ENCODE measurements at places on chromosomes 12 and 14.
A peak's percentile ranks its signal among the peaks of the same experiment; 100 is the strongest.

DNA sequence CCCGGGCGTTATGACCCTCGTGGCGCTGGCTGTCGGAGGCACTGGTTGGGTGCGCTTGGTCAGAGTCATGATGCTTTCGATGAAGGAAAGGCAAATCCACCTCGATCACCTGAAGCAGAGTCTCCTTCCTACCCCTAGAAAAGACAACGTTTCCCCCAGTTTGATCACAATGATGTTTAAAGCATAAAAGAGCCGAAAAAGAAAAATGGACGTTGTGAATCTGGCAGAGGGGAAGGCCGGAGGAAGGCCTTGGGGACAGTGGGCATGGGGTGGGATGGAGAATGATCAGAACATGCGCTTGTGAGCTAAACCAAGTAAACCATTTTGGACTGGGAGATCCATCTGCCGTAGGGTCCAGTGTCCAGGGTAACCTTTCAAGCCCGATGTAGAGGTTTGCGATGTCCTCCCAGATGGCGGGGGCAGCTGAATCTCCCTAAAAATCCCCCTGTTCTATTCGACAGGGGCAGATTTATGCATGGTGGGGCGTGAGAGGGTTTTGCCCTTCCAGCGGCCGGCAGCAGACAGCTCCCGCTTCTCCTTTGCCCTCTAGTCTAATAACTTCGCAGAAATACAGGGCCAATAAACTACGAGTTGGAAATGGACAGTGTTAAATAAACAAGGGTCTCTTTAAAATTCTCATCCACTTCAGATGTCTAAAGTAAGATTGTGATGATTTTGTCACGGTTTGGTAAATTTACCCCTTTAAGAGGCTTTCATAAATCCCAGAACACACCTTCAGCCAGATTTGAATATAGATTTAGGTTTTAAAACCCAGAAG lies 2.3 kb upstream of the OTX2 start:
- DNase-seq = no peak

DNA sequence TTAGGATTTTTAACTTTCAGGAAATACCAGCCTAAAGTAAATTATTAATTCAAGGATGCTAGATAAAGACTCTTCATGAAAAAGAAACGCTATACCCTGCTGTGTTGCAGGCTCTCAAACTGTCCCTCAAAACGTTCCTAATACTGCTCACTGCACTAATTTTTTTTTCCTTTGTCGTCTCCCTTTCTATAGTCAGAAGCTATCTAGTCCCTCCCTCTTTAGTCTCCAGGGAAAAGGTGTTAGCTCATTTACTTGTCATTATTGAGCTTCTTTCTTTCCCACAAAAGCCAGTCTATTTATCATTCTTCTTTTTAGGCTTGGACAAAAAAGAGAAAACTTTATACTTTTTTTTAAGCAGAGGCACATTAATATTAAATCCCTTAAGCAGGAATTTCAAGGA lies 30.3 kb upstream of the INSM2 start:
- no peak for DNase-seq

DNA sequence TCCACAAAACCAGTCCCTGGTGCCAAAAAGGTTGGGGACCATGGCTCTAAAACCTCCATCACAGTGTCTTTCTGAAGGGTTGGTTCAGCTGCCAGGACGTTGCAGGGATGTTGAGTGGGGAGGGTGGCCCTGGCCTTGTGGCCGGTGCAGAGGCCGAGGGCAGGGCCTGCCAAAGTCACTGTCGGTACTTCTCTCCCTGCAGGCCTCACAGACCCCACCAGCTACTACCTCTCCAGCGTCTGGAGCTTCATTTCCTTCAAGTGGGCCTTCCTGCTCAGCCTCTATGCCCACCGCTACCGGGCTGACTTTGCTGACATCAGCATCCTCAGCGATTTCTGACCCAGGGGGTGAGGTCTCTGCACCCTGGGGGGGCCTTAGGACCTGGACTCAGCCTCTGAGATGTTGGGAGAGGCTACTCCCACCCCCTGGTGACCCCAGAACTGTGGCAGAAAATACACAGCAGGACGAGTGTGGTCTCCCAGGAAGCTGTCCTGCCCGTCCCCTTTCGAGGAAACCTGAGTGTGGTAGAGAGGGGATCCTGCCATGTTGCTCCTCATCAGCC lies 7.0 kb downstream of the SLC48A1 start:
- no peak for DNase-seq

GRCh38 chr12:74456431-74456830 lies 81.2 kb upstream of the ATXN7L3B start:
- no peak for DNase-seq

DNA sequence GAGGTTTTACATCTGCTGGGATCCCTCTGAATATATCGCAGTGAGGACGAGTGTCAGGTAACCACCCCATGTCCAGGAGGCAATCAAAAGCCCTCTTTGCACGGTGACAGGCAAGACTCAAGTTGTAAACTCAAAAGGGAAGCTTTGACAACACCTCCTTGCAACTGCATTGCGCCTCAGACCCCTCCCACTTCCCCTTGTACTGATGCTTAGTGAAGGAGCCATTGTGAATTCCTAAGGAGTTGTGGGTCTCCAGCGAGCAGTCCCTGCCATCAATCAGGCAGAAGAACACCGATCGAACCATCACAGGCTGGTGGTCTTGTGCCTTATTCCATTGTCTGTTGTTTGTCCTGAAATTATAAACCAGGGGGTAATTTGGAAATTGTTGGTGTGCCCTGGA lies 112.6 kb downstream of the CCDC60 start:
- DNase-seq = no peak

DNA sequence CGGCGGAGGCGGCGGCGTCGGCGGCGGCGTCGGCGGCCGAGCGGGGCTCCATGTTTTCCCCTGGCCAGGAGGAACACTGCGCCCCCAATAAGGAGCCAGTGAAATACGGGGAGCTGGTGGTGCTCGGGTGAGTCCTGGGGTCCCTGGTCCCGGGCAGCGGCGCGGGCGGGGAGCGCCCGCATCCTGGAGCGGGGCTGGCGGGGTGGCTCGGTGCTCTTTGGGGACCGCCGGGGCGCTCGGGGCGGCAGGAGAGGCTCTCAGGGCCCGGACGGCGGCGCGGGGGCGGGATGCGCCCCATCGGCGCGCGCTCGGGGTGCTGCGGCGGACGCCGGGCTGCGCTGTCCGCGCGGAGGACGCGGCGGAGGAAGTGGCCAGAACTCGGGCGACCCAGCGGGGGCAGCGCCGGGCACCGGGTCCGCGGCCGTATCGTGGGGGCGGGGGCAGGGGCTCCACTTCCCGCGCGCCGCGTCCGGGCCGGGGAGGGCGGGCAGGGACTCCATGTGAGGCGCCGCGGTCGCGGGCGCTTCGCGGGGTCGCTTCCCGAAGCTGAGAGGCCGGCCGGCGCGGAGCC lies 485 bp downstream of the PELI2 start:
- peak; percentile 24 for DNase-seq

GRCh38 chr14:95396221-95396620 lies 76.5 kb upstream of the CLMN start:
- DNase-seq = no peak

GRCh38 chr14:29846339-29847055 lies 81.2 kb downstream of the PRKD1 start:
- no peak for DNase-seq

- no peak for DNase-seq
These were observed 34.7 kb downstream of the CYP46A1 start for GRCh38 chr14:99718811-99719192.

GRCh38 chr12:108768591-108769500 lies 37.5 kb upstream of the CORO1C start:
- DNase-seq = no peak

GRCh38 chr12:45050751-45051571 lies at the start of gene DBX2:
DBX2 (minus strand) TSS chr12:45051099; CDS start chr12:45050927, 172 bp downstream.
- no peak for DNase-seq

GRCh38 chr12:40378691-40379090 lies 153.9 kb downstream of the LRRK2 start:
- DNase-seq = no peak

GRCh38 chr14:95891742-95892141 lies 15.1 kb downstream of the TUNAR start:
- DNase-seq = no peak

GRCh38 chr12:93550748-93551611 lies 21.5 kb upstream of the SOCS2 start:
- no peak for DNase-seq

- DNase-seq = no peak
These were observed 1.2 kb downstream of the FUT8 start for GRCh38 chr14:65413739-65414045.

GRCh38 chr12:88325816-88326189 lies 183.7 kb downstream of the TMTC3 start:
- no peak for DNase-seq

DNA sequence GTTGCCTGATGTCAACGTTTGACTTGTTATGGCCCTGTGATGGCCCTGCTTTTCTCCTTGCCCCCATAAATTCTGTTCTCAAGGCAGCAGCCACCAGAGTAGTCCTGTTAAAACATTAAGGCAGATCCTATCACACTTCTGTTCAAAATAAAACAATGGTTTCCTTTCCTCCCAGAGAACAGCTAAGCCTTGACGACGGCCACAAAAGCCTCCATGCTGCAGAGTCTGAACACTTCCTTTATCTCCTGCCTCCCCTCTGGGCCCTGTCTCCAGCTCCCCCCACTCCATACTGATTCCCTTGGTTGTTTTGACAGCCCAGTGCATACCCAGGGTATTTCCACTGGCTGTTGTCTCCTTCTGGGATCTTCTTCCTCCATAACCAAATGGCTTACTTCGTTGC lies 618.1 kb downstream of the MED13L start:
- no peak for DNase-seq

DNA sequence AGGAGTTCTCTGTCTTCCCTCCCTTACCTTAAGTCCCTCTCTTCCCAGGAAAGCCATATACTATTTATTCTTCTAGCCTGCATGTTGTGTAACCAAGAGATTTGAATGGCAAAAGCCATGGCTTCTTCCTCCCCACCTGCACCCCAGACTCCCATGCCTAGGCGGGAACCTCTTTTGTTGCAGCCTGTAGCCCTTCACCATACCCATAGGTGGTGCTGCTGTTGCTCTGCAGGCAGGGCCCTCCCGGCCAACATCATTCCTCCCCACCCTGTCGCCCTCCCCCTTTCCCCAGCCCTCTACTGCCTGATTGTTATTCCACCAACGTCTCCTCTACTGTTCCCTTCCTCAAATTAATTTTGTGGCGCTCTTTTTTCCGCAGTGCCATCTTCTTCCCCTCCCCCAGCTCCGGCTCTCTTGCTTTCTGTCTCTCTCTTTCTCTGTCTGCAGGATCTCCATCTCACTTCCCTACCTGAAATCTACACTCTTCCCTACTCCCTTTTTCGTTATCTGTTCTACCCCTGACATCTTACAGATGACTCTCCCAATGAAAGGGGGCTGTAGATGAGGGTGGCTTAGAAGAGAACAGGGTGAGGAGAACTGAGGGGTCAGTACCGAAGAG lies 13.8 kb downstream of the NGDN start:
- DNase-seq = no peak

- DNase-seq = no peak
These were observed 36.4 kb upstream of the FBRSL1 start for GRCh38 chr12:132453361-132454192.

DNA sequence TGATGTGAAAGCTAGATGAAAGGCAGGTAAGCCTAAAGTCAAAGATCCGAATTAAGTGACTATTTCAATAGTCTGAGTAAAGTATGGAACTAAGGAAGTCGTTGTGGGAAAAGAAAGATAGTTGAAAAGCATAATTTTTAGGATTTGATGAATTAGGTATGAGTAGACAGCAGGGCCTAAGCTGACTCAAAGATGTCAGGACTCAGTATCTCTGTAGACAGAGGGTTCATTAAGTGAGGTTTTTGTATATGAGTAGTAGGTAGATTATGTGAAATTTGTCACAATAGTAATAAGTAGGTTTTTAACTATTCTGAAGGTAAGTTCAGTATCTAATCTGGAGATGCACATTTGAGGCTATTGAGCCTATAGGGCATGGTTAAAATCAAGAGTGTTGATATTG lies 196.4 kb downstream of the RASSF9 start:
- no peak for DNase-seq

GRCh38 chr14:50363714-50364111 lies 33.0 kb downstream of the CDKL1 start:
- peak; percentile 20 for DNase-seq

- no peak for DNase-seq
These were observed 55.9 kb downstream of the AACS start for GRCh38 chr12:125121106-125121505.

GRCh38 chr12:26995706-26996105 lies 18.5 kb downstream of the TM7SF3 start:
- no peak for DNase-seq

DNA sequence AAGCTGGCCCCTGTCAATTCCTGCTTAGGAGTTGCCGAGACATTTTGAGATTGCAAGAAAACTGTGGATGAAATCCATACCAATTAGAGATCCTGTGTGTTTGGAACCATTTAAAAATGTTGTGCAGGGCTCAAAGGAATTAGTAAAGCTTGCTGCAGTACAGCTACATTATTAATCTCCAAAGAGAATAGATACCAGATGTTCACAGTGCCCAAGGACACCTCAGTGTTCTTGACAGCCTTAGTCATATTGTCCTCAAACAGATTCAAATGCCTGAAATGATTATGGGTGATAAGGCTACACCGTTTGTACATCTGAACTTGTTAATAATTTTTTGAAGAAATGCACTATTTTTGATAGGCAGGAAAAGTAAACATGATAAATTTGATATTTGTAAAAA lies 164.6 kb downstream of the MSRB3 start:
- no peak for DNase-seq

GRCh38 chr12:6088921-6089747 lies 35.3 kb downstream of the VWF start:
- no peak for DNase-seq

- DNase-seq = no peak
These were observed 1122.6 kb downstream of the FLRT2 start for GRCh38 chr14:86652526-86652925.

DNA sequence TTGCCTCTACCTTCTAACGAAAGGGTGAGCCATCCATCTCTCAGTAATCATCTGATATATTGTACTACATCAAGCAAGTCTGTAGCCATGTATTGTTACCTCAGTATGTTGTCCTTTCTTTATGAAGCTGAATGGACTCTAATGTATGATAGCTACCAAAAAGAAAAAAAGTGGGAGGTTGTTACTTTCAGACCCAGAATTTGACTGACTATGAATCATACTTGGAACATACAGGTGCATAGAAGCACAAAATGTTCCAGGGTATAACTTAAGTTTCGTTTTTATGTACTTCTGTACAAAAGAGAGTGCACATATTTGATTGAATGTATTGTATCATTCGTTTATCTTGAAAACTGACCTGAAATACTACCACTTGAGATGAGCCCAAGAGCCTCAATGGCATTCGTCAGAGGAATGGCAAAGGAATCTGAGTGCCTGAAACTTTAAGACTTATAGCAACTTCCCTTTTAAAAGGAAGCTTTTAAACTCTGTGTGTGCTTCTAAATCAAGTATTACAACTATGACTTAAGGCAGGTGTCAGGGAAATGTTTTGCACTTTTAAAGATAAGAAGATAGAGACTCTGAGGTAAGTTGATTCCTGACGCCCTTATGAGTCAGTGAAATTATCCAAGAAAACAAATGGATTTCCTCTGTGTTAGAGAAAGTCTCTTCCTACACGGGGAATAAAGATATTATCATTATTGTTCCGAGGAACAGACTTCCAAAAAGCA lies 951.5 kb downstream of the GALC start:
- DNase-seq = no peak

Data from stimulated activated naive CD4-positive, alpha-beta T cell treated with Interleukin-2 at 50 U/mL for 16 hours (primary cell).